ENCODE measurements at places on chromosomes 5 and 9.

- DNase-seq: no peak
Measured at GRCh38 chr5:113367586-113367985, 67.2 kb downstream of the TSSK1B start.

DNA sequence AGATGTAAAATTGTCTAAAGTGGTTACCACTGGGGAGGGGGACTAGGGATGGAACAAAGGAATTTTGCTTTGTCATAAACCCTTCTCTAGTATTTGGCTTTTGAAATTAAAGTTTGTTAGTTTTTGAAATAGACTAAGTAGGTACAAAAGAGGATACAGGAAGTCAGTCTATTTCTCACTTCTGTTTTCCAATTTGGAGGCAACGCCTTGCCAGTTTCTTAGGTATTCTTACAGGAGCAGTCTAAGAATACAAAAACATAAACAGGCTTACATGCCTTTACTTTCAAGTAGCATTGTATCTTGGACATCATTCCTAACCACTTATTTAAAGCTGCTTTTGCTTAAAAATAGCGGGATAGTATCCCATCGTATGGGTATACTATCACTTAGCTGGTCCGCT, 34.4 kb downstream of the ALG2 start:
- DNase-seq: no peak

- DNase-seq: no peak
Measured at GRCh38 chr5:5326115-5326758, 96.2 kb upstream of the ICE1 start.

- DNase-seq: no peak
Measured at GRCh38 chr9:108759399-108759798, 96.4 kb downstream of the ACTL7B start.

GRCh38 chr5:6606884-6607558, 25.8 kb downstream of the NSUN2 start:
- no peak for DNase-seq

GRCh38 chr9:32954642-32955041, 46.8 kb downstream of the APTX start:
- DNase-seq: no peak

Measured in hematopoietic multipotent progenitor cell treated with erythropoietin and hydrocortisone succinate and interleukin-3 and kit ligand, for 8 days (in vitro differentiated cells).